CD4-positive, alpha-beta T cell treated with Interleukin-1 beta for 1 hour (primary cell): ENCODE measurements at places on chromosomes 1 and 21.

DNA sequence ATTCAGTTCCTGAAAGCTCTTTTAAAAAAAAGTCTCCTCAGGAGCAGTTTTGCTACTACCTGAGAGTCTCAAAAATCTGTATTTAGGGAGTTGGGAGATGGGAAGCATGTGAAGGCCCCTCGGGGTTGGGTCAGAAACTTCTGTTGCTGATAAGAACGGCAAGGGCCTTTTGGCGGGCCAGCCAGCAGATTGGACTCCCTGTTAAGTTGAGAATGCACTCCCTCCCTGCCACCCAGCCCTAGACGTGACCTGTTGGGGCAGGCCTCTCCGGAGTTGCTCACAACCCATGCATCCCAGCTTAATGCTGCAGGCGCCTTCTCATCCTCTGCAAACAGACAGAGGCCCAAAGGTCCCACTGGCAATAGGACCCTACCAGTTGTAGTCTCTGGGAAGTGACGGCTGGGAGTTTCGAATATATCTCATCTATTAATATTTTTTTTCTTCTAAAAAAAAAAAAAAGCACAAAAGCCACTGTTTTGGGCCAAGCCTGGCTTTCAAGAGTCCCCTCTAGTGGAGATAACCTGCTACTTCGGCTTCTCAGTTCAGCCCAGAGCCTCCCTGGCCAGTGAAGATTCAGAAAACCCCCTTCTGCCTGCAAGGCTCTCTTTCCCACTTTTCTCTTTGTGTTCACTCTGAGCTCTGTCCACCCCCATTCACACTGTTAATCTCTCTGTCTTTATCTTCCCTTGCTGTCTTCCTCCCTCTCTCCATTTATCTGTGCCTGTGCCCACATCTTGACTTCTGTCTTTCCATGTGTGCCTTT lies 5.3 kb downstream of the PLXNA2 start:
- DNase-seq: no peak

DNA sequence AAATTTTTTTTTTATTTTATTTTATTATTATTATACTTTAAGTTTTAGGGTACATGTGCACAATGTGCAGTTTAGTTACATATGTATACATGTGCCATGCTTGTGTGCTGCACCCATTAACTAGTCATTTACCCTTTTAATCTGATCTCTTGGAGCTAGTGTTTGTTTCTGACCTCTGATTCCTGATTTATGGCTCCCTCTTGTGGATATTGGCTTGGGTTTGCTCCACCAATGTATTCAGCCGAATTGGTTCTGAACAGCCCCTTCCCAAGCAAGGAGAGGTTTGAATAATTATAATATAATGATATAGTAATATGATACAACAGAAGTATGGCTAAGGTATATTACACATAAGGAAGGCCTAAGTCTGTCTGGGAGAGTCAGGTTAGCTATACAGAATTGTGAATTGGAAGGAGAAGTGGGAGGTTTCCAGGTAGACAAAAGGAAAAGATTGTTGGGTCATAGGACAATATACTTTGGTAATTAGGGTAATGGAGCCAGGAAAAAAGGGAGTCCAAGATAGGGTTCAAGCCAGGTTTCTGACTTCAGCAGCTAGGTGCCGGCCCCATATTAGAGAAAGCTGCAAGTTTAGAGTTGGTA lies 53.1 kb upstream of the HMCN1 start:
- peak; percentile 6 for DNase-seq

DNA sequence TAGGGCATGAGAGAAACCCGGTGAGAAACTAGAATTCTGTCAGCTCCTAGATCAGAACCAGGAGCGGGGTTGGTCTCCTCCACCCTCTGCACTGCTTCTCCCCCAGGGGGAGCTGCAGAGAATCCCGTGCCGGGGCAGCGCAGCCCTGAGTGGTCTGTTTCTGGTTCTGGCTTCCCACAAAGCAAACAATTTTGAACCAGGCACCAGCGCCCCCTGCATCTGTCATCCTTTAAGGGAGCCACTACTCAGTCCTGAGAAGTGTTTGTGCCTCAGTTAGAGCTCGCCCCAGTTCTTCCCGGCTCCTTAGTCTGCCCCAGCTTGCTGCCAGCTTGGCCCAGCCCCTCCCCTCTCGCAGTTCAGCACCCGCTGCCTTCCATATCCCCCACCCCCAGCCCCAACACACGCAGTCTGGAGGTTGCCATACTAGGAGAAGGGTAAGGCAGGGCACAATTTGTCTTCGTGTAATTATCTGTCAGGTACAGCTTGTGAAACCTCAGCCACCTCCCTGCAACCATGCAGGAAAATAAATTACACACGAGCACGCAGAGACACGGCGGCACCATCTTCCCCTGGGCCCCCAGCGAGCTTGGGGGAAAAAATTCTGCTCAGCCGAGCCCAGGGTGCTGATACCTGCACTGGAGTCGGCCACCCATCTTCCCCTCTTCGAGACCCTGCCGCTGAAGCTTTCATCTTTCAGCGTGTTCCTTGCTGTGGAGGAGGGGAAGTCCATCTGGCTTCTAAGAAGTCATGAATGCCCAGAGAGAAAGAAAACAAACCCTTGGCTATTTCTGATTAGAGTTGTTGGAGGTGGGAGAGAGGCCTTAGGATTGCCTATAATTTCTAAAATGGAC lies 62.6 kb upstream of the CD1D start:
- DNase-seq: peak; percentile 59

DNA sequence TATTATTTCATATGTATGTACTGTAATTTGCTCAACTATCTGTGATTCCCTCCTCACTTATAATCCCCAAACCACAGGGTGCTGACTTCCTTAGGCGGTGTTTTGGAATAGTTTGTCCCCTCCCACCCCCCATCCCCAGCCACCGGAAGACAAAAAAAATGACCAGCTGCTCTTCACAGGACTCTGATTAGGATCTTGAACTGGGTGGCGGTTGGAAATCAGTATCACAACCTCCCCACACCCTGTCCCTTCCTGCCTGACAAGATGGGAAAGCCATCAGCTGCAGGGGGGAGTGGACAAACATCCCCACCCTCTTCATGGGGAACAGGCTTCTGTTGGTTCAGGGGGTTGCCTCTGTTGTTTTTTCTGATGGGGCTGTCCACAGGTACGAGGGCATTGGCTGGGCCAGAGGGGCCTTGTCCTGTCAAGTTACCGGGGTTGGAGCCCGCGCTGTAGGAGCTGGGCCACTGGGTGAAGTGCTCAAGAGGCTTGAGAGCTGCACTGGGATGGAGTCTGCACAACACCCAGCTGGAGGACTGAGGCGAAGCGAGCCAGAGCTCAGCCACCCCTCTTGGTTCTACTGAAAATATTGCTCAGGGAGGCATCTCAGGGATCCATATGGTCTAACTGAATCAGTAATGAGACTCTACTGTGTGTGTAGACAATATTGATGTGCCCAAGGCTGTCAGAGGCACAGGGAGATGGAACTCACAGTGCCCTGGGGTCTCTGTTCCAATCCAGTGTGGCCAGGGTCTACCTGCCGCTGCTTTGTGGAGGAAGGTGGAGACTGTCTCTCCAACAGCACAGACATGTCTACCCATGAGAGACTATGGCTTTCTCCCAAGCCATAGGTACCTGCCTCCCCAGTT lies 28.2 kb downstream of the NAV1 start:
- DNase-seq: no peak

DNA sequence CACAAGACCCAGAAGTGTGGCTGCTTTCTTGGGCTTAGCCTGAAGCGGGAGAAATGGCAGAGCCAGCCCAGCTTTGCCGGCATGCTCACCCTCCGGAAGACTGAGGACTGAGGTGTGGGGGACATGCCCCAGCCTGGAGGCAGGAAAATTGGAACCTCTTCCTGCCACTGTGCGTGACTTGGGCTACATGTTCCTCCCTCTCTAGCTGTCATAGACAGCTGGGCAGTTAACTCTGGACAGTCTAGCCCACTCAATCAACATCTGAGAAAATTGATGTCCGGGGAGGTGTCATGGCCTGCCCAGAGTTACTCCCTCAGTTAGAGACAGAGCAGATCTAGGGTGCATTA lies 59.7 kb downstream of the UBE2T start:
- DNase-seq: no peak

- DNase-seq: no peak
Measured at GRCh38 chr1:213163278-213163711, 112.3 kb downstream of the RPS6KC1 start.

DNA sequence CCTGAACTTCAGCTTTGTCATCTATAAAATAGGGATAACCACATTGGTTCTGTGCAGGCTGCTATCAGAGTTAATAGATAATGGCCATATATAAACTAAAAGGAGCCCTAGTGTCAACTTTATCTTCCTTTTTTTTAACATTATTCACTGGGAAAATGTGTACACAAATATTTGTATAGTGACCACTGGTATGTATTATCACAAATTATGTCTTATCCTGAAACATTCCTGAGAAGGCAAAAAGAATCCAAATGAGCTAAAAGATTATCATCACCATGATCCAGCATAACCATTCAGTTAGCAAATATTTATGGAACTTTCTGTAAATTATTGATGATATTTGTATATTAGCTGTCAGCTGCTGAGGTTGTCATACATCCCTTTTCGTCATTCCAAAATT lies 16.6 kb downstream of the ANGPTL3 start:
- DNase-seq: no peak

- no peak for DNase-seq
Measured at GRCh38 chr1:1917304-1917976, 1.6 kb downstream of the TMEM52 start.

GRCh38 chr1:235933017-235933765 lies 66.5 kb upstream of the LYST start:
- peak; percentile 30 for DNase-seq

- no peak for DNase-seq
Measured at GRCh38 chr1:33390542-33390941, 40.4 kb downstream of the PHC2 start.

- no peak for DNase-seq
Measured at GRCh38 chr1:243394066-243394465, 138.2 kb downstream of the SDCCAG8 start.

DNA sequence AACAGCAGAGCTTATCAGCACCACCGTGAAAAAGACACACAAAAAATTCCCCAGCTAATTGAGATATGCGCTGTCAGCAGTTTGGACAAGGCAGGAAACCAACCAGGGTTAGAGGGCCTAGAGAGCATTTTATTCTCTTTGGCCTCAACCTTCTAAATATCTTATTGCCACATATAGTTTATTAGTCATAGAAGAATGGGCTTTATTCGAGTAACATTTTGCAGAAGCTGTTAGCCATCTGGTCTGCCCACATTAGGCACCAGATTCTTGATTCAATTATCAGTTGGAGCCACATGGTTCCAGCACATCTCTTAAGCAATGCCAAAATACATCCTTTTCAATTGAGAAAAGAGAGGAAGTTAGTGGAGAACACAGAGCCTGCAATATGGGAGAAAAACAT lies 109.9 kb upstream of the CXADR start:
- DNase-seq: no peak

DNA sequence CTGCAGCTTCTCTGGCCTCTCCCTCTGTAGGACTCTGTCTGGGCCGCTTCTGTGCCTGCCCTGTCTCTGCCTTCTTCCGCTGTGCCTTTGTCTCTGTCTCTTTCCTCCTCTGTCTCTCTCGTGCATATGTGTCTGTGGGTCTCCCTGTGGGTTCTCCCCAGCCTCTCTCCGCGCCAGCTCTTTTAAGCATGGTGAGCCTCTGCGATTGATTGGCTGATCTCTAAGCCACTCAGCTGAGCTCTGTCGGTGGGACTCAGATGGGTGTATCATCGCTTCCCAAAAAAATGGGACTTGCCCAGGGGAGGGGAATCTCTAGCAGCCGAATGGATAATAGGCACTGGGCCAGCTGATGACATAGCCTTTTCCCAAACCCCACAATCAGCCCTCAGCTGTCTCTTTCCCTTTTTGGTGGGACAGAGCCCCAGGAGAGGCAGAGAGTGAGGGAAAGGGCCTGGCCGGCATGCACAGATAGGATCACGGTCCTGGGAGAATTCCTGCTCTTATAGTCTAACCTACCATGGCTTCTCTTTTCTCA lies at the start of gene ADAMTS4:
Gene ADAMTS4, minus strand, starts transcription at position 158 of the 535 bp plus-strand sequence. CDS start 427 bp downstream, outside the sequence.
- DNase-seq: no peak
